Brain (organoid and tissue), 16 donors: ENCODE measurements at places on chromosomes 1 and 21.

DNA sequence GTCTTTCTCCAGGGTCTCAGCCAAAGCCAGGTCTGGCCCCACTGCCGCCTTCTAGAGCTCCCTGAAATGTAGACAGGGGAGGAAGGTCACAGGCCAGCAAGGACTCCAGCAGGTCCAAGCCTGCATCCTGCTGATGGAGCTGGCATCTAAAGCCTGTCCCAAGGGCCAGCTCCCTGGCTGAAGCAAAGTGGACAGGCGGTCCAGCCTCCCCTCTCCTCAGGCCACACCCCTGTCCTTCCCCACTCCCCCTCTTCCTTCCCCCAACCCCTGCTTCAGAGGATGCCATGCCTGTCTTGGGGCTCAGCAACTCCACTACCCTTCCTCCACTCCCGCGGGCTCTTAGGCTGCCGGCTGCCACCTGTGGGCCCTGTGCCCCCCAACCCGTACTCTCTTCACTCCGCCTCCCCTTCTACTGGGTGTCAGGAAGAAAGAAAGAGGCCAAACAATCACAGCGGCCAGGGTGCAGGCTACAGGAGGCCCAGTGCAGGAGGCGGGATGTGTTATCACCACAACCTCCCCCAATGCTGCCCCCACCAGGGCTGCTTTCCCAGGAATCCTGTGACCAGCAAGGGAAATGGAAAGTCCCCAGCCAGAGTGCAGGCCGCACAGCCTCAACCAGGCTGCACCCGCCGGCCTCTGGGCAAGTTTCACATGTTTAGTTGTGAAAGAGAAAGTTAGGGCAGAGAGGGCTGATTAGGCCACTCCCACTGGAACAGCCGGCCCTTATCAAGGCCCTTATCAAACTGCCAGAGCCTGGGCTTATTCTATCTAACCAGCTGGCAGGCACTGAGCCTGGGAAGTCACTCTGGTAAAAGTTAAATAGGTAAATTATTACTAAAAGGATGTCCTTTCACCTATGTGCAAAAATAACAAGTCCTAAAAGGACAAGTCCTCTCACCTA, 34.1 kb downstream of the ACOT7 start:
- DNase-seq: no peak

GRCh38 chr1:147781056-147781471, 20.7 kb upstream of the GJA5 start:
- no peak for DNase-seq

DNA sequence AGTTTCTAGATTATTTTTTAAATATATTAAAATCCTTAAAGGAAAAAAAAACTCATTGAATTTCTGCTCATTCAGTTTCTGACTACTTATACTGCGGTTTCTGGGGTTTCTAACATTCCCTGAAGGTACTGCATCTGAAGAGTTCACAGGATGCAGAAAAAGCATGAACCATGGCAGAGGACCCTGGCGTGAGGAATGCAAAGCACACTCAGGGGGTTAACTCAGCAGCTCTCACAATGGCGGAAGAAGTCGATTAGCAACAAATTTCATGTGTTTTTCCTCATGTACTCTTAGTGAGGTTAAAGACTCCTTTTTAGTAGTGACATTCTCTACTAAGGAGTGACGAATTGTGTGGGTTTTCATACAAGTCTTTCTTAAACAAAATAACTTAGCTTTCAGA, 975.6 kb downstream of the NCAM2 start:
- no peak for DNase-seq

DNA sequence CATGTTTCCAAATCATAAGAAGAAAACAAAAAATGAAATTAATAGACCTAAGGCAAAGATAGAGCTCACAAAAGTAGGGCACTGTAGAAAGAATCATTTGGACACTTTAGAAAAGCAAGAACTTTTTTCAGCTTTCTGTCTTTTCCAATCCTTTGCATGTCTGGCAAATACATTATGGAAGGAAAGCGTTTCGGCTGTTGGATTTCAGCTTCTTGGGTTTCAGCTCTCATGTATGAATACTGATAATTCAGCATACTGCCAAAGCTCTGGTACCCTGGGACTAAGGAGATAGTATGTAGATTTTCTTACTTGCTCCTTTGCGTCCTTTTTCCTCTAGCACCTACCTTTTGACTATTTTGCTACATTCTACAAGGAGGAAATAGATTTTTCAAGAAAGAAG, 375.9 kb downstream of the BRINP3 start:
- no peak for DNase-seq
